ENCODE measurements at places on chromosomes 11 and 22. TPM values are rescaled to one million over a fixed set of nuclear protein-coding genes. Genes with fewer than 3 reads are reported as not detected.

Gene CSNK2A3
- 3.9 TPM for total RNA-seq

DNA sequence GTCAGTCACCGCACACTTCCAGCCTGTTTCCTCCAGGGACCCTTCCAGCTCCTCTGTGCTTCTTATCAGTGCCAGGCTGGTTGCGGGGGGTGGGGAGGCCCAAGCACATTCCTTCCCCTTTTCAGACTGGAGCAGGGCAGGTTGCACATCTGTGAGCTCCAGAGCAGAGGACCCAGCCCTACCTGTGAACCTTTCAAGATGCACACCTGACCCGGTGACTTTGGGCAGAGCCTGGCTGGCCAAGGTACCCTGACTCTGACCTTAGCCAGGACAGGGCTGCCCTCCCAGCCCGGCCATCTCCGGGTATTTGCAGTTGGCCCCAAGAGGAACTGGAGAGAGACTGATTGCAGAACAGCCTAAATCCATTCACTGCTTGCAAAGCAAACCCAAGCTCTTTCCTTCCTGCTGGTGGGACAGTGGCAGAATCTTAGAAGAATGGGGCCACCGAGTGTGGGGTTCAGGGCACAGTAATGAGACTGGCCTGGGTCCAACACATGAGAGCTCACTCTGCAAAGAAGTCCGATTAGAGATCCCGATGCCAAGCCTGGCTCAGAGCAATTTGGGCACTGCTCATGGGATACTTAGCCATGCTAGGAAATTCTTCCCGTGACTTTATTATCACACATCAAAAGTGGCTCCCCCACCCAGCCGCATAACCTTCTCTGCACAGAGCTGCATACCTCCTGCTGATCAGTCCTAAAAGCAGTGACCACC lies 64.7 kb upstream of the CCND1 start:
- peak; percentile 62 for DNase-seq

- no peak for DNase-seq
Observed at GRCh38 chr11:83280256-83280655, 5.9 kb downstream of the CCDC90B start.

GRCh38 chr22:32801537-32802236 lies at the start of gene TIMP3:
TIMP3 (plus strand) TSS chr22:32801705; CDS start chr22:32802002, 297 bp downstream.
- peak; percentile 86 for DNase-seq

DNA sequence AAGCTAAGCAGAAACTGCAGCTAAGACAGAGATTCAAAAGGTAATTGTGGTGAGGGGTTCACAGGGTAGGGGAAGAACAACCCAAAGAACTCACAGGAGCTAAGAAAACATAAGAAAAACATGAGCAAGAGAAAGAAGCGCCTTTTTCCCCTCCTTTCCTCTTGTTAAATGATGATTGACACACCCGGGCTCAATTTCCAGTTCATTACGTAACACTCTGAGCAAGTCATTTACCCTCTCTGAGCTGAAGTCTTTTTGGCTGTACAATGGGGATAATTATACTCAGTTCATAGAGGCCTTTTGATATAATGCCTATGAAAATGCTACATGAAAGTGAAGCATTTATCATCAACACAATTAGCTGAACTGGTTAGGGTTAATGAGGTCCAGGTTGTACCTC lies 17.2 kb downstream of the LRP4 start:
- DNase-seq: no peak

Data from upper lobe of right lung (tissue), 1 donor.